RWPE1 (cell line): ENCODE measurements at places on chromosomes 3 and 15.

- no peak for DNase-seq
Observed at GRCh38 chr3:197171481-197172067, 126.8 kb downstream of the DLG1 start.

- DNase-seq: no peak
Observed at GRCh38 chr3:463252-464192, 267.0 kb downstream of the CHL1 start.

- DNase-seq: peak; percentile 59
Observed at GRCh38 chr15:57541805-57542504, 49.7 kb upstream of the MYZAP start.

DNA sequence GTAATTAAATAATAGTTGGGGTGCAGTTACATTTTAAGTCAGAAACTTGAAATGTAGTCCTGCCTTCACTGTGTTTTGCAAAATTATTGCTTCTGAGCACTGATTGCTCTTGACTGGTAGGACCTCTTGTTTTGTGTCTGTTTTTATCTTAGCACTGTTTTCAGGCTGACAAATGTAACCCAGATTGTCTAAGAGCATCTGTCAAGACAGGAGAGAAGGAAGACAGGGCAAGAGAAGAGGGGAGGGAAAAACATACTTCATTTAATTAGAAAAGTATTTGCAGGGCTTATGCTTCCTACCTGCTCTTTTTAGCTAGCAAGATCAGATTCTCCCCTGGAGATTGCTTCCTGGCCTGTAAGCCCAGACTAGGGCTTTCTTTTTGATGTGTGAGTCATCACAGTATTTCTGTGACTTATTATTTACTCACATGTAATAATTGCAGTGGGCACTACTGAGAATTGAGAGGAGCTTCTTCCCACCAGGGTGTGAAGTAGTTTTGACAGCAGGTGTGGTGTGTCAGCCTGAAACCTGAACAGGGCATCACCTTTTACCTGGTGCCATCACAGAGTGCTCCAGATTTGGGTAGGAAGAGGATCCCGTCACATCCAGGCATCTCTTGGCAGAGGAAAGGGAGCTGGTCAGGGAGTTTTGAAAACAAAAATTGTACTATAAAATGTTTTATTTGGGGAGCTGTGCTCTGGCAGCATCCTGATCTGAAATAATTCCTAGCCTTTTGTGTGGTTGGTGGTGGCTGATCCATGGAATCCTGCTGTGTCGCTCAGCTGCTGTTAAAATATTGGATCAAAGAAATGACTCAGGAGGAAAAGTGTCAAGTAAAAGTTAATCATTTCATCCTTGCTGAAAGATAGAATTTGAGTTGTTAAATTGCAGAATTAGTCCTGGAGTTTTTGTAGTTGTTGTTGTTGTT is 98.2 kb downstream of the TMEM108 start:
- DNase-seq: peak; percentile 33

- DNase-seq: no peak
Observed at GRCh38 chr3:160280836-160281235, 55.6 kb downstream of the C3orf80 start.

DNA sequence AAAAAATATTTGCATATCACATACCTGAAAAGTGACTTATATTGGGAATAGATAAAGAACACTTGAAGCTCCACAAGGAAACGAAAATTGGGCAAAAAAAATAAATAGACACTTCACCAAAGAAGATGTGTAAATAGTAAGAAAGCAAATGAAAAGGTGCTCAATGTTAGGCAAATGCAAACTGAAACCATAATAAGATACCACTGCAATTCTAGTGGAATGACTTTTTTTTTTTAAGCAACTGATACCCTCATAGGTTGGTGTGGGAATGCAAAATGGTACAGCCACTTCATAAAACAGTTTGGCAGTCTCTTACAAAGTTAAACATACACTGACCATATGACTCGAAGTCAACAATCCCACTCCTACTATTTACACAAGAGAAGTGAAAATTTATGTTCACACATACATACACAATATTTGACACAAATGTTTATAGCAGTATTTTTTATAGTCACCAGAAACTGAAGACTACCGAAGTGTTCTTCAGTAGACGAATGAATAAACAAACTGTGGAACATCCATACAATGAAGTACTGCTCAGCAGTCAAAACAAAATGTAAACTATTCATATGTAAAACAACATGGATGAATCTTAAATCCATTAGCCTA is 176.3 kb downstream of the ZMAT3 start:
- DNase-seq: no peak

DNA sequence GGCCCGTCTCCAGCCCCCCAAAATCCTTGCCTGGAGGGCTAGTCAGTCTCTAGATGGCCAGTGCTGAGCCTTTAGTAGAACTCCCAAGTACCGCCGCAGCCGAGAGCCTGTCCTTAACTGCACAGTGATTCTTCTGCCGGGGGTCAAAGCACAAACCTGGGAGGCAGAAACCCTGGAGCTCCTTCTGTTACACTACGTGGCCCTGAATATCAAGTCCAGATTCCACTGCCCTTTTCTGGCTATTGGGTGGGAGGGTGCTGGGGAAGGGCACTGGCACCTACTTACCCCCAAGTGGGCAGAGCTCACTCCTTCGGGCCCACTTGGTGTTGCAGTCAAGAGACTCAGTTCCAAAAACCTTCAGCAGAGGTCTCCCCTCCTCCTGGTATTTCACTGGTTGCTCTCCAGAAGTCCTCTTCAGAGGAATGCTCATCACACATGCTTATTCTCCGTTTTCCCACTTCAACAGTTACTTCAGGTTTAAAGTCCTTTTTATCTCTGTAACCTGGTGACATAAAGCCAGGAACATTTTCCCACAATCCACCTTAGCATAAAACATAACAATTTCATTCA is 10.8 kb downstream of the PDHB start:
- no peak for DNase-seq

DNA sequence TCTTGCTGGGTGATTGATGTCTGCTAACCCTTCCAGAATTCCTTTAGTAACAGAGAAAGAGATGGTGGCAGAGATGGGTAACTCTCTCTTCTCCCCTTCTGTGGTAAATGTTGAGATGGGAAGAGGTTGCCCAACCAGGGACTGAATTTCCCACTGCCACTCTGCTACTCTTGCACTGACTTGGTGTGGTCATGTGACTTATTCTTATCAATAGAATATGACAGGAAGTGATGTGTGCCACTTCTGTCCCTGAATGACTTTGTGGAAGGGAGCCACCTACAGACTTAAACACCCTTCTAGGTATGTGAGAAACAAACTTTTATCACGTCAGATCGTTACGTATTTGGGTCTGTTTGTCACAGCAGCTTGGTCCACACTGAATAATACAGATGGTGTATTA is 132.9 kb downstream of the ZNF621 start:
- no peak for DNase-seq

GRCh38 chr3:112010636-112011035 is 11.9 kb downstream of the TAGLN3 start:
- no peak for DNase-seq

DNA sequence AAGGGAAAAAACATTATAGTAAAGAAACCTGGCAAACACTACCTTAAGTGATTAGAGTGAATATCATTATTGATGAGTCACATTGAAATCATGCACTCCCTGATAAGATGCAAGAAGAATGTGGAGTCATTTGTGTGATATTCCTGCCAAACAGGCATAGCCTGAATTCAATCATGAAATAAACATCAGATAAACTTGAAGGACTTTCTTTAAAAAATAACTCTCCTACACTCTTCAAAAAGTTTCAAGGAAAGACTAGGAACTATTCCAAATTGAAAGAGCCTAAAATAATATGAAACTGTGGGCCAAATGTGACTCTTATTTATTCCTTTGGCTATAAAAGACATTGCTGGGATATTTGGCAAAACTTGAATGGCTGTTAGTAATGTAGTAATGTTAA is 625.7 kb upstream of the LMCD1 start:
- no peak for DNase-seq

DNA sequence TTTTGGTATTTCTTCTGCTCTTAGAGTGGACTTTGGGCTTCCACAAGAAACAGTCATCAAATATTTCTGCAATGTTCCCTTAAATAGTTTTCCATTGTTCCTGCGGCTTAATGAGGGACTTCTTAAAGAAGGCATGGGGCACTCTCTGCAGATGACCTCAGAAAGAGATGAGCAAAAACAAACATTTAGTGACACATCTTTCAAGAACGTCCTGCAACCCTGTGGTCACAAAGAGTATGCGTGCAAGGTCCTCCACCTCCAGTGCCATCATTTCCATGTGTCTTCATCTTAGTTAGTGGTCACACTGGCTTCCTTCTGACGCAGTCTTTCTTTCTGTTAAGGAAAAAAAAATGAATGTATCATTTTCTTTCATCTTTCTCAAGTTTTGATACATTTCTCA is 56.2 kb downstream of the GREM1 start:
- DNase-seq: peak; percentile 10

DNA sequence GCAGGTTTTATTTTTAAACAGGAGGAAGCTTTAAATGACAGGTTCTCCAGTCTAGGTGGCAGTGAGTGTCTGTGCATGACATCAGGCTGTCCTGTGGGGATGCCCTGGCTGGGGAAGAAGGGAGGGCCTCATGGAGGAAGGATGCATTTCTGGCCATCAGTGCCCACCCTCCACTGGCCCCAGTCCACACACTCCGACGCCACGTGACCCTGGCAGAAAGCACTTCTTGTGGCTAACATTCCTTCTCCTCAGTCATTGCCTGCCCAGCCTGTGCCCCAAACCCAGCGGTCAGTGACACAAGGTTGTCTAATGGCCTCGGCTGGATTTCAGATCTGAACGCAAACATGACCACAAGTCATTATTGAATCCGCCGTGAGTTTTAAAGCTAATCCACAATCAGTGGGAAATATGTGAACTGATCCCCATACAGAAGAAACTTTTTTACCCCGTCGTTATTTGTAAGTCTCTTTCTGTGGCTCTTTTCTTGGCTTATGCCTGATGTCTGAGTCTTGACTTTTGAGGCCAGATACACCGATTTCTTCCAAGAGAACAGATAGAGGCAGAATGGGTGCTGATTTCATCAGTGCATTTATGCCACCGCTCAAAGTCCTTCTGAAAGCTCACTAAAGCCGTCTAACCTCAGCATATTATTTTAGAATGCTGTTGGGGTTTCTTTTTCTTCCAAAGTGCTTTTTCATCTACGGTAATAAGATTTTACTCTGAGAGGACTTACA is 17.3 kb upstream of the LRRK1 start:
- no peak for DNase-seq

DNA sequence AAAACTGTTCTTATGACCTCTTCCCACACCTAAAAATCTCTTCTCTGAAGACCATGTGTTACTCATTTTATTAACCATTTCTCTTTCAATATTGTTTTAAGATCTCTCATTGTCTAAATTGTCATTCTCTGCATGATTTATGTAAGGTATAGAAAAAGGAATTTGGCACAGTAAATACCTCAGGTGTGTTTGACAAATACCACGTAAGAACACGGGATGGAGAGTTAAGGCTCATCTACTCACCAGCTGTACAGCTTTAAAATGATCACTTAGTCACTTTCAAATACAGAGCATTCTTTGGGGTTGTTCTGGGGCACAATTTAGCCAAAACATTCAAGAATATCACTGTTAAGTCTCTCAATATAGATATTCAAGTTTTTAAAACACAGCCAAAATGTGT is 627.1 kb downstream of the MCTP2 start:
- DNase-seq: peak; percentile 45

DNA sequence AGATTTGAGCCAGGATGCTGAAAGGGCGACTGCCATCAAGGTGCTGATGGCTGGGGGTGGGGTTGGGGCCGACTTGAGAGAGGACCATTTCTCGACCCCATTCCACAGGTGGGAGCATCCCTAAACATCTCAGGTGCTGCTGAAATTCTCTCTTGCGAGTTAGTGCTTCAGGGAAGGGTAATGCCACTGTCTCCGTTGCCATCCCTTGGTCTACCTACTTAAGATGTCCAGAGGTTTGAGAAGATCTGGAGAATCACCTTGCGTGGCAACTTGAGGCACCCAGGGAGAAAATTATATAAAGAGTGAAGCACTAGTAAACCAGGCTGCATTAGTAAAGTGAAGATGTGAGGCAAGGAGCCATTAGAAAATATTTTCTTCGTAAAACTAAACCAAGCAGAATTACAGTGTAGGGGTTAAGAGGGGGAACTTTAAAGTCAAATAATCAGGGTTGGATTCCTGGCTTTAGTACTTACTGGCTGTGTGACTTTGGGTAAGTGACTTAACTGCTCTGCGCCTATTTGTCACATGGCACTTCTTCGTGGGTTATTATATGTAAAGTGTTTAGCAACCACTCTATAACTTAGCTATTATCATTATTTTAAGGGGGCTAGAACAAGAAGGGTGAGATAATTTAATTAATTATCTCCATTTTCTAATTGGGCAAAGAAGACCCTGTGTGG is 662 bp upstream of the RFTN1 start:
- no peak for DNase-seq

- no peak for DNase-seq
Observed at GRCh38 chr3:22951910-22952309, 251.2 kb upstream of the UBE2E2 start.

GRCh38 chr3:141080431-141080830 is 29.3 kb downstream of the SPSB4 start:
- DNase-seq: no peak

- DNase-seq: no peak
Observed at GRCh38 chr15:58574631-58575030, 142.8 kb downstream of the LIPC start.

GRCh38 chr15:31265871-31266711 is 60.5 kb upstream of the KLF13 start:
- no peak for DNase-seq

- no peak for DNase-seq
Observed at GRCh38 chr3:184570489-184570888, 8.9 kb downstream of the EPHB3 start.

DNA sequence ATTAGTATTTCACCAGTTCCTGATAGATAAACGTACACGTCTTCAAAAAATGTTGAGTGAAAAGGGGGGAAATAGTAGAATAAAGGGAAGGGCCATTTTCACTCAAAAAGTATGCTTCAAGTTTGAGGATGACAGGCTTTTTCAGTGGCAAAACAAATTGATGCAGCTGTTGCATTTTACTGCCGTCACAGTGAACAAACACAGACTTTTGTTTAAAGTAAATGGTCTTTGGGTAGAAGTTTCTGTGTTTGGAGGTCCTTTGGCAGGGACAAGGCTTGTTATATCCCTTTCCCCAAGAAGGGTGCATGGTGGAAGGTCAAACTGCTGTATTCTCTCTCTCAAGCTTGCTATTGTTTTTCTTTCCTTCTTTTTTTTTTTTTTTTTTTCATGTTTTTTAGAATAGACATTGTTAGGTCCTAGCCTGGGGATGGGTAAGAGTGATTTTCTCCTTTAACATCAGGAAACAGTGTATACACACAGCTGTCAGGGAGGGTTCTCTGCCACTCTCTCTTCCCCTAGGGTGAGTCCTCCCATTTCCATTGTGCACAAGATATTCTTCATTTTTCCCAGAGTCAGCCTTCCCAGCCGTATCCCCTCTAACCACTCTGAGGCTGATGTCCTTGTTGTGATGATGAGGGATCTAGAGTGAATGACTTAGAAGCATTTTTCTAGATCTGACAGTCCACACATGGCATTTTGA is 6.6 kb upstream of the SUCNR1 start:
- no peak for DNase-seq
